ENCODE measurements at places on chromosomes 7 and 10. TPM values are rescaled to one million over a fixed set of nuclear protein-coding genes. Genes with fewer than 3 reads are reported as not detected.

Gene MCM10
- polyA plus RNA-seq = 0.12 TPM

Gene GDI2
- polyA plus RNA-seq = 136 TPM

Gene ABCB1
- polyA plus RNA-seq = 0.62 TPM

Gene CUZD1
- polyA plus RNA-seq = not detected

Gene STEAP1
- 24.3 TPM for polyA plus RNA-seq

Gene CLEC5A
- polyA plus RNA-seq = not detected

Gene LRRC4
- polyA plus RNA-seq = 3.0 TPM

Gene PNLIPRP2
- not detected for polyA plus RNA-seq

Gene YWHAG
- polyA plus RNA-seq = 223 TPM

Gene GRK5
- 1.0 TPM for polyA plus RNA-seq

Gene LLCFC1
- not detected for polyA plus RNA-seq

Gene CNPY1
- polyA plus RNA-seq = 3.8 TPM

Gene PLXNA4
- 4.0 TPM for polyA plus RNA-seq

Gene FAM204A
- 60.5 TPM for polyA plus RNA-seq

Gene GBX1
- polyA plus RNA-seq = not detected

Gene TDRD1
- 3.0 TPM for polyA plus RNA-seq

Gene COL13A1
- not detected for polyA plus RNA-seq

Gene SOSTDC1
- polyA plus RNA-seq = 90.2 TPM

Gene CFTR
- 1.6 TPM for polyA plus RNA-seq

Gene EPHB6
- 58.4 TPM for polyA plus RNA-seq

Gene MCMBP
- polyA plus RNA-seq = 8.7 TPM

Gene CYCS
- polyA plus RNA-seq = 1,011 TPM

Gene GPR26
- polyA plus RNA-seq = 0.67 TPM

Gene GHRHR
- not detected for polyA plus RNA-seq

Gene UTF1
- polyA plus RNA-seq = not detected

Gene NET1
- polyA plus RNA-seq = 5.5 TPM

Gene FFAR4
- not detected for polyA plus RNA-seq

Gene ATOH7
- polyA plus RNA-seq = 1.2 TPM

Gene RNLS
- 12.3 TPM for polyA plus RNA-seq

Gene NEUROG3
- not detected for polyA plus RNA-seq

Gene DLD
- polyA plus RNA-seq = 165 TPM

Gene TECPR1
- 3.6 TPM for polyA plus RNA-seq

Gene MLXIPL
- not detected for polyA plus RNA-seq

Gene TMEM176B
- 2.5 TPM for polyA plus RNA-seq

Gene NPY
- 52.9 TPM for polyA plus RNA-seq
